ENCODE measurements at places on chromosomes 13 and 19.
A peak's percentile ranks its signal among the peaks of the same experiment; 100 is the strongest.

DNA sequence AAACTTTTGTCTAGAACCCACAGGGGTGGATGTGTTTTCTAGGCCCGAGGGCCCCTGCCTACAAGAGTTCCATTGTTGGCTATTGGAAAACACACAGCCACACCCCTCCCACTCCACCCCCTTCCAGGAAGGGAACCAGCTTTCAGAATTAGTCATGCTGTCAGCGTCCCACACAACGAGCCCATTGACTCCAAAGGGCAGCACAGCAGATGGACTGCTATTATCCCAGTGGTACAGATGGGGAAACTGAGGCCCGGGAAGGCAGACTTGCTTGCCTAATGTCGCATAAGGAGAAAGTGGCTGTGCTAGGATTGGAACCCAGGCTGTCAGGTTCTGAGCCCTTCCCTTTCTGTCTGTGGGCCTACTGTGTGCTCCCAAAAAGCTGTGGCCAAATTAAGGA, 8.1 kb upstream of the FXYD3 start:
- DNase-seq: no peak

DNA sequence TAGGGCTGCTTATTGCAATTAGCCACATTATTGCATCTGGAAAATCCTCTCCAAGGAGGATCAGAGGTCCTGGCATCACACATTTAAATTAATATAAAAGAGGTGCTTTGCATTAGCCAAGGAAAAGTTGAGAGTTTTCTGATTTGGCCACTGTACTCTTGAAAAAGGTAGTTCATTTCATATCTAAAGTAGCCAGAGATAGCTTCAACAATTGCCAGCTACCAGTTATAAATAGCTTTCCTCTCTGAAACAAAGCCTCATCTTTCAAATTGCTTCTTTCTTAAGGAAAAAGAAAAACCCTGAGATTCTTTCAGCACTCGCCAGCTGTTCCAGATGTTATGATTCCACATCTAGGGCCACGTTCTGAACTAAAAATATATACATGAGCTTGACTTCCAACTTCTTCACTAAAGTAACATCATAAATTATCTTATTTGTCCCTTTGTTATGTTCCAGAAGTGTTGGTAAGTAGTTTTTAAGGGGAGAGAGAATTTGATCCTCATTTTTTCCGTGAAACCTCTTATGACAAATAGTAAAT, 69.6 kb downstream of the ERCC5 start:
- DNase-seq: no peak

GRCh38 chr13:88086577-88086976, 415.4 kb downstream of the SLITRK5 start:
- DNase-seq: no peak

- no peak for DNase-seq
Measured at GRCh38 chr19:12921047-12921446, 2.0 kb upstream of the SYCE2 start.

GRCh38 chr19:45455707-45456499, 11.9 kb upstream of the FOSB start:
- no peak for DNase-seq

DNA sequence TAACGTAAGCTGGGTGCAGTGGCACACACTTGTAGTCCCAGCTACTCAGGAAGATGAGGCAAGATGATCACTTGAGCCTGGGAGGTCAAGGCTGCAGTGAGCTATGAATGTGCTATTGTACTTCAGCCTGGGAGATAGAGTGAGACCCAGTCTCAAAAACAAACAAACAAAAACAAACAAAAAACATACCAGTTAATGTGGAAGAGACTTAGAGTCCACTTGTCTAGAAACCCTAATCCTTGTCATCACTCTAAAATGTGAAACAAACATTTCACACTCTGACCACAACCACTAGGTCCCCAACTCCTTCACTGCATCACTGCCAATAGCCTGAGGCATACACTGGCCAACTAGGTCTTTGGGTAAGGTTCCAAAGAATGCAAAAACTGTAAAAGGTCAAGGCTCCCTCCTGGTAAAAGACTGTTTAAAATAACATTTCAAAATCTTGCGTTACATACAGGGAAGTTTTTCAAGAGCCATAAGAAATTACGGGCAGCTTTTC, 28.6 kb upstream of the CYP2B6 start:
- DNase-seq: no peak

DNA sequence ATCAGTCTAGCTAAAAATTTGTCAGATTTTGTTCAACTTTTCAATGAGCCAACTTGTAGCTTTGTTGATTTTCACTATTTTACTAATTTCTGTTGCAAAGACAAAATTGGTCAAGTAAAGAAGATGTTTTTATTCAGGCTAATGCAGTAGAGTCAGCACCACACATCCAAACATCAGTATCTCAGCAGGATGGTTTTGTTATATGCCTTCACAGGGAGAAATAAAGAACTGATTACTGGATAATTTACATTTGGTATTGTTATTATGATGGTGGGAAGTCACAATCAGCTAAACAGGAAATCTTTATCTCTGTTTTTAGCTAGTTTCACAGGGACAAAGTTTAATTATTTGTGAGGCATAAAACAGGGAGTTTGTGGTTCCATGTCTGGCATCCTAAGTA, 713.4 kb downstream of the SLITRK5 start:
- DNase-seq: no peak

- no peak for DNase-seq
Measured at GRCh38 chr13:23488442-23488841, 54.9 kb upstream of the SACS start.

GRCh38 chr19:39805104-39805503, 26.4 kb downstream of the LEUTX start:
- DNase-seq: no peak

DNA sequence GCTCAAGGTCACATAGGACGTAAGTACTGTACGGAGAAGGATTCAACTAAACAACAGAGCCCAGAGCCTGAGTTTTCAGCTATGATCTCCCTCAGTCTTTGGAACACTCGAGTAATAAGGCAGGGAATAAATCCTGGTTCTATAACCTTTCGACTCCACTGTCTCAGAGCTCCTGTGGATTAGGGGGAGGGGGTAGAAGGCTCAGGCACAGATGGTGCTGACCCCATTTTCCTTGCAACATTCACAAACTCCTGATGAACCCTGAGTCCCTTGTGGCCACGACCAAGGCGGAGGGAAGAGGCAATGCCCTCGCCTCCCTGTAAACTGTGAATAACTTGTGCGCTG, 21.4 kb downstream of the NOVA2 start:
- no peak for DNase-seq

DNA sequence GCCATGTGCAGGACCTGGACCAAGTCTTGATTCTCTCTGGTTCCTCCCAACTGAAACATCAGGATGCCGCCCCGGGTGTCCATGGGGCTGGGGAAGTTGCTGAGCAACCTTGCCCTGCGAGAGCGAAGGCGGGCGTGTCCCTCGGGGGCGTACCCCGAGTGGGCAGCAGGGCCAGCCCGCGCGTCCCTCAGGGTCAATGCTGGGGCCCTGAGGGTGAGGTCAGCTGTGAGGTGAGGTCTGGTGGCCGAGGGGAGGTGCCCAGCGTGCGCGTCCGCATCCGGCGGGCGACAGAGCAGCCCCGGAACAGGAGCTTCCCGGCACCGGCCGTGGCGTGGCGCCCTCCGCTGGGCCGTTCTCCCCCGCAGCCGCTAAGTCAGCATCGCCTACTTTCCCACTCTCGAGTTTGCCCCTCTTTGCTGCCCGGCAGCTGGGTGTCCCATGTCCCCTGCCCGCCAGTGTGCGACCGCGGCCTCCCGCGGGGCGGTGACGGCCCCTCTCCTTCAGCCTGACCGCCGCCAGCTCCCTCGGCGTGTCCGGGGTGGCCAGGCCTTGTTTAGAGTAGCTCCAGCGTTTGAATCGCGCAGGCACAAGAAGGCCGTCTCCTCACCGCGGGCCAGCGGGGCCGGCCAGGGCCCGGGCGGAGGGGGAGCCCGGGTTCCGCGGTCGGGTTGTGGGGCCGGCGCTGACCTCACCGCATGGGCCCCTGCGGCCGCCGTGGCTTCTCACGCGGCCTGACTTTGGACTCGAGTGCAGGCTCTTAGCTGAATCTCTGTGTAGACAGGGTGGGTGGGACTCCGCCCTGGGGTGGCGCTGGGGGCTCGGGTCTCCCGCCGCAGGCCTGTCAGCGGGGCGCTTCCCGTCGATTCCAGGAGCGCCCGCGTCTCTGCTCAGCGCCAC, 33.0 kb downstream of the GJA3 start:
- peak; percentile 5 for DNase-seq

DNA sequence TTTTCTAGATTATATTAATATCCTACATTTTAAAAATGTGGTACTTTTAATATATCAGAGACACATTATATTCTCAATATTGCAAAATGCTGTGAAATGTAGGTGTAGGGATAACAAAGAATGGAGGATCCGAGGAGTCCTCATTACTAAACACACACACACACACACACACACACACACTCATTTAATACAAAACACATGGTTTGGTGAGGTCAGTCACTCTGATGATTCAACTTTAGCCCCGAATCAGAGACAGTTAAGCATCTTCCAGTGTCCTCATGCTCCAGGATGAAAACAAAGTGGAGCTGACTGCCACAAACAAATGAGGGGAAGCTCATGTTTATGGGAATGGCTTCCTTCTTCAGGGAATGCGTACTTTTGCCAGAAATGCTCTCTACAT, 147.5 kb downstream of the CYSLTR2 start:
- no peak for DNase-seq

DNA sequence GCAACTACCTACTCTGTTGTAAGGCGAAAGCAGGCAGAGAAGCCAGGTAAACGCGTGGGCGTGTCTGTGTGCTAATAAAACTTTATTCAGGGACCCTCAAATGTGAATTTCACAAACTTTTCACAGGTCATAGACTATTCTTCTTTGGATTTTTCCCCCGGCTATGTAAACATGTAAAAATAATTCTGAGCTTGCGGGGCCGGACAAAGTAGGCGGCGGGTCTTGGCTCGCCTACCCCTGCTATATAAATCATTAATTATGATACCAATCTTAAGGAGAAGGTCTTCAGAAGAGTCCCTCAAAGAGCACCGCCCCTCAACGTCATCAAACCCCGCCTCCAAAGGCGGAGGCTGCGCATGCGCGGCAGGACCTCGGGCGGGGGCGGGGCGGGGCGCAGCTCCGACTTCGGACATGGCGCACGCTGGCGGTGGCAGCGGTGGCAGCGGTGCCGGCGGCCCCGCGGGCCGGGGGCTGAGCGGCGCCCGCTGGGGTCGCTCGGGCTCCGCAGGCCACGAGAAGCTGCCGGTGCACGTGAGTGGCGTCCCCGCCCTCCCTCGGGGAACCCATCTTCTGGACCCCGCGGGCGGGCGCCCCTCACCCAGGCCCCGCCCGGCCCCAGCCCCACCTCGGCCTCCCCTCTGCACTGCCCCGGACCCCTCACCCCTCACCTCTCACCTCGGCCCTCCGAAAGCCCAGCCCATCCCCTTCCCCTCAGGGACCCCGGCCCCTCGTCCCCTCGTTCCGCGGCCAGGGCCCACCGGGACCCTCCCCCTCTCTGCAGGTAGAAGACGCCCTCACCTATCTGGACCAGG, at the start of gene SIN3B:
Gene SIN3B, plus strand, starts transcription at position 389 of the 812 bp plus-strand sequence. Its CDS starts 23 bp downstream, at position 412.
- DNase-seq: peak; percentile 87

DNA sequence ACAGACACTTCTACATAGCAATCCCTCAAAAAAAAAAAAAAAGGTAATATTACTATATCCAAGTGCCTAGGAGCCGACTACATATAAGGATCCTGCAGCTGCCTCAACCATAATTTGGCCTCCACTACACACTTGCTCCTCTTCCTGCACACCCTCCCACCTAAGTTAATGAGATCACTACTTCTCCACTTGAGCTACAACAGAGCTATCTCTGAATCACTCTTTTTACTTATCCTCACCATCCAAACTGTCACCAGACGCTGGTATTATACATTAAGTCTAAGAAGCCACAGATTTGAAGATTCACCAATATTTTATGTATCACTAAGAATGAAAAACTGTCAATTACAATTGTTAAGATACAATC, 8.3 kb downstream of the OBI1 start:
- DNase-seq: no peak

- DNase-seq: no peak
Measured at GRCh38 chr13:31495336-31495735, 244.0 kb upstream of the RXFP2 start.

DNA sequence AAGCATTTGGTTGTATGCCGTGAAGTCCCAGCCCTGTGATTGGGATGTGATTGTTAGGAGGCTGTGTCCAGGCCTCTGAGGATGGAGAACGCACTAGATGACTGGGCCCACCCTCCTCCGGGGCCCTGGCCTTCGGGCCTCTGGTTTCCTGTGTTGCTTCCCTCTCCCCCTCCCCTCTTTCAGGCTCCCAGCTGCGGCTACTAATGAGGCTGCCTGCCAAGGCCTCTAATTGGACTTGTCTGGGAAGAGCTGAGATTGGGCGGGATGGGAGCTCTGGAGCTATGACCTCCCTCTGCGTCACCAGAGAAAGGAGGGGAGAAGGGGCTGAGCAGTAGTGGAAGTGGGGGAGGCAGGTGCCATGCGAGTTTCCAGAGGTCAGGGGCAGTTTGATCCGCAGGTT, 9.9 kb downstream of the PTH2 start:
- DNase-seq: no peak

- DNase-seq: no peak
Measured at GRCh38 chr13:81171065-81171647, 830.2 kb upstream of the SPRY2 start.

- DNase-seq: no peak
Measured at GRCh38 chr19:14441041-14441938, 8.2 kb downstream of the PKN1 start.

DNA sequence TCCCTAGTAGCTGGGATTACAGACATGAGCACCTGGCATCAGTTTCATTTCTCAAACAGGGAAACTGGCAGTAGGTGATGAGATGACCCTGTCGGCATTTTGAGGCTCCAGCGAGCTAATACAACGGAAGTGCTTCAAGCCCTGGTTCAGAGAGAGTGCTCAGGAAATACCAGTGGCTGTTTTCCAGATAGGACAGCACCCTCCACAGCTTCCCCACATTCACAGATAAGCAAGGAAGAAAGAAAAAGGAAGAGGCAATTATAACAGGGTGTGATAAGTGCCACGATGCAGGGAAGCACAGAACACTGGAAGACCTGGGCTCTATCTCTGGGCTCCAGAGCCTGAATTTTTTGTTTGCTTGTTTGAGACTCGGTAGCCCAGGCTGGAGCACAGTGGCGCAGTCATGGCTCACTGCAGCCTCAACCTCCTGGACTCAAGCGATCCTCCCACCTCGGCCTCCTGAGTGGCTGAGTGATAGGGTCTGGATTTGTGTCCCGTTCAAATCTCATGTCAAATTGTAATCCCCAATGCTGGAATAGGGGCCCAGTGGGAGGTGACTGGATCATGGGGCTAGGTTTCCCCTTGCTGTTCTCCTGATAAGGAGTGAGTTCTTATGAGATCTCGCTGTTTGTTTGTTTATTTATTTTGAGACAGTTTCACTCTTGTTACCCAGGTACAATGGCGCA, 43.5 kb downstream of the PIN1 start:
- no peak for DNase-seq

All from activated T-cell treated with anti-CD3 and anti-CD28 coated beads for 4 hours (primary cell).